Esophagus squamous epithelium (tissue), 5 donors: ENCODE measurements at places on chromosomes 5 and 9.

DNA sequence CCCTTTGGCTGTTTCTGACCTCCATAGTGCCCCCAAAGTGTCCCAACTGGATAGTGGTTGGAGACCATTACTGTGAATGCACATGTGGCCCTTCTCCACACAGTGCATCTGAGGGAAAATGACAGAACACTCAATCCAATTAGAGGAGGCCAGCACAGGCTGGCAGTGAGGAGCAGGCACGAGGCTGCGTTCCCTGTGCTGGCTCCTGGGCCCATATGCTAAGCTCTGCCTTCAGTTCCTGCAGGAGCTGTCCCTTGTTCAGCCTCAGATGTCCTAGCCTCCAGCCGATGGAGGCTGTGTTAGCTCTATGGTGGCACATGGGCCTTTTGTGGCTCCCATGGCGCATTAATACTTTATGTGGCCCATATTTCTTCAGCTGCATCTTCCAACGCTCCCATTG lies 35.8 kb downstream of the ALG2 start:
- no peak for DNase-seq

DNA sequence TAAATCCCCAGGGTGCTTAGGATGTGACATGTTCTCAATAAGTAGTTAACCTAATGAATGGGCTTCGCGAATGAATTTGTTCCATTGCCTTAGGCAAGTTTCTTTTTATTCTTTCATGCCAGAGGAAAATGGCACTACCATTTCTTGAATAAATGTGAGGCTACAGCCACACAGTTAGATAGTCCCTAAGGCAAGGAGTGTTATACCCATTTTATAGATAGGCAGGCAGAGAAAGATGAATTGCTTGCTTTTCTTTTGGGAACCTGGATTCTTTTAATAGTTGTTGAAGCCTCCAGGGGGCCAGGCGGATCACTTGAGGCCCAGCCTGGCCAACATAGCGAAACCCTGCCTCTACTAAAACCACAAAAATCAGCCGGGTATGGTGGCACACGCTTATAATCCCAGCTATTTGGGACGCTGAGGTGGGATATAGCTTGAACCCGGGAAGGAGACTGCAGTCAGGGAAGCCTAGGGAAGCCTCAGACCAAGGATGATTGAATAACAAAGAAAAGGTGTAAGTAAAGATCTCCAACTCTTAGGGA lies 943 bp downstream of the NOP16 start:
- DNase-seq: no peak

DNA sequence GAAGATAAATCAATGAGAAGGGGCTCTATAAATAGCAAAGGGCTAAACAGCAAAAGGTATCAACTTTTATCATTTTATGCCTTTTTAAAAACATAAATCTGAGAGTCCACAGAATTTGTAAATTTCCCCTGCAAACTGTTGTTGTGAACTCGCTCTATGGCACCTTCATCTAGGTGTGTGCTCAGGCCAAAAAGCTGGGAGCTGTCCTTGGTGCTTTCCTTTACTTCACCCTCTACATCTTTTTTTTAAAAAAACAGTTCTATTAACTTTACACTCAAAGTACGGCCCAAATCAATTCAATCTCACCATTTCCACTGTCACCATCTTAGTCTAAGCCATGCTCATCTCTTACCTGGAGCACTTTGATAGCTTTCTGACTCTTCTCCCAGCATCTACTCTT lies 108.2 kb upstream of the GPR151 start:
- DNase-seq: no peak

DNA sequence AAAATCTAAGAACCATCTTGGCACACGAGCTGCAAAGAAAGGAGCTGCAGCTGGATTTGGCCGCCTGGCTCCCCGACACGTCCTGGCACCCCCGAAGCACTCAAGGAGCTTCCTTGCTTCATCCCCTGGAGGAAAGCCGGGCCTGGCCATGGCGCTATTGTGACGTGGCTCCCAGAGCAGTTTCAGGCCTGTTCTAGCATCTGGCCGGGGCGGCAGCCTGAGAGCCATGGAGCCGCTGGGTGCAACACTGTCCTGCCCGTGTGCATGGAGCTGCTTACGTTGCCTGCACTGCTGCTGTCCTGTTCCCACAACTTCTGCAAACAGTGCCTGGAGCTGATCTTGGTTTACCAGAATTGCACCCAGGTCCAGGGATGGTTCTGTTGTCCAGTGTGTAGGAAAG lies 63.5 kb downstream of the PTPDC1 start:
- DNase-seq: no peak

- DNase-seq: no peak
Measured at GRCh38 chr9:125764198-125764597, 17.0 kb downstream of the PBX3 start.

- no peak for DNase-seq
Measured at GRCh38 chr5:95940758-95941682, 20.6 kb downstream of the ELL2 start.

- DNase-seq: no peak
Measured at GRCh38 chr9:37144762-37145161, 24.4 kb downstream of the ZCCHC7 start.
